Upper lobe of right lung (tissue), 1 donor: ENCODE measurements at places on chromosomes 1 and 21. TPM values are rescaled to one million over a fixed set of nuclear protein-coding genes. Genes with fewer than 3 reads are reported as not detected.
A peak's percentile ranks its signal among the peaks of the same experiment; 100 is the strongest.

DNA sequence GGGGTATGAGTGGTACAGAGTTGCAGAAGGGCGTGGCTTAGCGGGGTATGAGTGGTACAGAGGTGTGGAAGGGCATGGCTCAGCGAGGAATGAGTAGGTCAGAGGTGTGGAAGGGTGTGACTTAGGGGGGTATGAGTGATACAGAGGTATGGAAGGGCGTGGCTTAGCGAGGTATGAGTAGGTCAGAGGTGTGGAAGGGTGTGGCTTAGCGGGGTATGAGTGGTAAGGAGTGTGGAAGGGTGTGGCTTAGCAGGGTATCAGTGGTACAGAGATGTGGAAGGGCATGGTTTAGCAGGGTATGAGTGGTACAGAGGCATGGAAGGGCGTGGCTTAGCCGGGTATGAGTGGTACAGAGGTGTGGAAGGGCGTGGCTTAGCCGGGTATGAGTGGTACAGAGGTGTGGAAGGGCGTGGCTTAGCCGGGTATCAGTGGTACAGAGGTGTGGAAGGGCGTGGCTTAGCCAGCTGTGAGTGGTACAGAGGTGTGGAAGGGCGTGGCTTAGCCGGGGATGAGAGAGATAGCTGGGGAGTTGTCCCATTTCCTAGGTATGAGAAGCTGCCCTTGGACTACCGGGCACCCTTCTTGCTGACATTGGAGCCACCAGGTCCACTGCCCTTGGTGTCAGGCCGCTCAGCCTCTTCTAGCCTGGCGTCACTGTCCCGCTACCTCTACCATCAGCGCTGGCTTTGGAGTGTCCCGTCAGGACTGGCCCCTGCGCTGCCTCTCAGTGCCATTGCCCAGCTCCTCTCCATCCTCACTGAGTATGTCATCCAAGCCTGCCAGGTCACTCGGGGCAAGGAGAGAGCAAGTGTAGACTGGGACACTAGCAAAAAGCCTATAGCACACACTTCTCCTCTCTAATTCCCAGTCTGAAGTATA is 29.8 kb downstream of the HYI start:
- DNase-seq = no peak

DNA sequence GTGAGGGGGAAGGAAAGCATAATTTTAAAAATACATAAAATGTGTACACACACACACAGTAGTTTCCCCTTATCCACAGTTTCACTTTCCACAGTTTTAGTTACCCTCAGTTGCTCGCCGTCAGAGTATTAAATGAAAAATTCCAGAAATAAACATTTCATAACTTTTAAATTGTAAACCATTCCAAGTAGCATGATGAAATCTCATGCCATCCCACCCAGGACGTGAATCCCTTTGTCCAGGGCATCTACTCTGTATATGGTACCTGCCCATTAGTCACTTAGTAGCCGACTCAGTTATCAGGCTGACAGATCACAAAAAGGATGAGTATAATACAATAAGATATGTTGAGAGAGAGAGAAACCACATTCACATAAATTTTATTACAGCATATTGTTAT is 36.2 kb downstream of the EPS15 start:
- no peak for DNase-seq

DNA sequence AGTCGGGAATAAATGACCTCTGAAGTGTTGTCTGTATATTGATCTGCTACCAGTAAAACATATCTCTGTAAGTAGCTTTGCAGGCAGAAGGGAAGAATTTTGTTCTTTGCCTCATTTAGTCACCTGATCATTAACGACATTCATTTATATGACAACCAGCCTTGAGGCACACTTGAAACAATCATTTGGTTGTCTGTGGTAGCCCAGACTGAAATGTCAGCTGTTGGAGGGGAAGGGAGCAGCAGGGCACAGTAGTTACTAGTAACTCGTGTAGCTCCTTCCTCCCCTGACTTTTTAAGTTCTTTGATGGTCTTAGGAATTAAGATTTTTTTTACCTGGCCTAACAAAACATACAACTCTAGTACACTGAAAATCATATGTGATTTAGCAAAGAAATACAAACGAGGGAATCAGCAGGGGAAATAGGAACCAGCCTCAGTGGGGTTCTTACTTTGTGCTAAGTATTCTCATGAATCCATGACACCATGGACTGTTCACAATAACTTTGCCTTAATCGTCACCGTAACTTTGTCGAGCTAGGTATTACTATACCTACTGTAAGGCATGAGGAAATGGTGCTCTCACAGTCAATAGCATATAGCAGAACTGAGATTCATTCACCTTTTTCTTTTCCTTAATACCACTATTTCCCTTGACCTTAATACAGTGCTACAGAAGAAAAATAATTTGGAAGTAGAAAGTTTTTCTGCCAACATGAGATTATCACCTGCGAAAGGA is 6.4 kb downstream of the IL12RB2 start:
- no peak for DNase-seq

DNA sequence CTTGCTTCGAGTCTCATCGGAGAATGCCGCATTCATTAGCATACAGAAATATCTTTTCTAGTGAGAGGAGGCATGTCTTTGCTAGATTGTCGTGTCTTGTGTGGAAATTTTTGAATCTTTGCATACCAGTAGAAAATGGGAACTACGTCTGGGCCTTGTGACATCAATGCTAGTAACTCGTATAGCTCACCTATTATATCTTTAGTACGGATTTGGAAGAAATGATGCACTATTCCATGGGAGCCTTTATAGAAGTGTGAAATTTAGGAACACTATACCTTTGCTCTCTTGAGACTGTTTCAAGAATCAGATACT is 835 bp downstream of the UHMK1 start:
- no peak for DNase-seq

DNA sequence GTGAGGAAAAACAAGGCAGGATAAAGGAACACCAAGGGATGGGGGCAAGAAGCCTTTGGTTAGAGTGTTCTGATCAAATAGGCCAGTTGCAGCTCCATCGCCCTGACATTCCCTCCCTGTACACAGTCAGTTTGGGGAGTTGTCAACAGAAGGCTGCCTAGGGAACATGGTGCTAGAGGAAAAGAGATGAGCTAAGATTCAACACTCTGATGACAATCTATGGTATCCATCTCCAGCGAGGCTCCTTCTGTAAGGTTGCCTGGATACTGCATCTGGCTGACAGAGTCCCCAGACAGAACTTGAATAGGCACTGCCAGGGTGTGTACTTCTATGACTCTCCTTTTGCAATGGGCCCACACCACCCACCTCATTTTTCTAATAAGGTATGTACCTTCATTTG is 11.2 kb upstream of the SLAMF9 start:
- no peak for DNase-seq

Gene POTED
- not detected for total RNA-seq

DNA sequence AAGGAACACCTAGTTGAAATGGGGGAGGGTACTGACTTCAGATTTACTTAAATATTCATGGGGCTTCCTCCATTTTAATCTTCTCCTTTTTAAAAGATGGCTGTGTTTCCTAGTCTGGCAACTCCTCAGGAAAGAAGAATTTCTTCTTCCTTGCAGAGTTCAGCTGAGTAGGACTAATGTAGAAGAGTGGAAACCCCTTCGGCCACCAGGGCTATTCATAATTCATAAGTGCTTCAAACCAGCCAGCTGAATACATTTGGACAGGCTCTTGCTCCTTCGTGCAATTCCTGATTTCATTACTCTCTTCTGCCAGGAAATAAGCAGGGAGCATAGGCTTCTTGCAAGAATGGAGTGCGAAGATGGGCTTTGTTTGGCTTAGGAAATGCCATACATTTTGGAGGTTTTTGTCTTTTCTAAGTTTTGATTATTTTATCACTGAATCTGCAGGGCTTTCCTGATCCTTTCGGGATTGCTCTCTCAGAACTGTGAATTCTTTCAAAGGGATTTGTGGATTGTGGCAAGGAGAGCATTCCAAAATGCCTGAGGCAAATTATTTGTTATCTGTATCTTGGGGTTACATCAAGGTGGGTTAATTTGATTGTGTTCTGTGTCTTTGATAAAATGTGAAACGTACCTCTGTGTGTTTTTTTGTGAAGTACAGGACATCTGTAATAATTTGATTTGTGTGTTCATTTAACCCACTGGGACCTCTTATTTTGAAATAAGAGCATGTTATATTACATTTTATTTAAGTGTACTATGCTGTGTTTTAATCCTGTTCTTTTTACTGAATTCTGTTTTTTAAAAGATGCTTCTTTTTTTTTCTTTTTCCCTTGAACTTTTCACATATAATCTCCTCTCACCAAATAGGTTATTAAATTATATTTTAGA is 179.4 kb upstream of the SGIP1 start:
- DNase-seq = no peak

DNA sequence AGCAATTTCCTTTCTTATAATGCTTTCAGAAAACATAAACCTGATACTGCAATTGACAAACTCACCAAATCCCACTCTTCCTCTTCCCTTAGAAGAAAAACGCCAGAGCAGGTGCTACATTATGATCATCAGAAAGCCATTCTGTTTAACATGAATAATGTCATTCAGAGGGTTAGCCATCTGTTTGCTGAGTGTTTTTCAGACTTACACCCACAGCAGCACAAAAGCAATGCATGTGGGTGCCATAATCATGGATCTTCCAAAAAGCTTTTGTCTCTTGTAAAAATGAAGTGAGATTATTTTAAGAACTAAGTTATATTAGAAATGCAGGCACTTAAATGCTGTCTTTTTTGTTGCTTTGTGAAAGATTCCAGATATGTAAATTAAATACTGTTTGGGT is 204.6 kb upstream of the TMPRSS15 start:
- DNase-seq = no peak

GRCh38 chr21:41651406-41651805 is 115.4 kb downstream of the RIPK4 start:
- DNase-seq = peak; percentile 54
